ENCODE measurements at places on chromosomes 1 and 21.
A peak's percentile ranks its signal among the peaks of the same experiment; 100 is the strongest.

GRCh38 chr1:71046891-71047634 is 553 bp downstream of the PTGER3 start:
- no peak for DNase-seq

- DNase-seq: no peak
These were observed 34.0 kb downstream of the SLC45A1 start for GRCh38 chr1:8351693-8352470.

GRCh38 chr1:6056572-6056948 is 10.9 kb downstream of the KCNAB2 start:
- no peak for DNase-seq

DNA sequence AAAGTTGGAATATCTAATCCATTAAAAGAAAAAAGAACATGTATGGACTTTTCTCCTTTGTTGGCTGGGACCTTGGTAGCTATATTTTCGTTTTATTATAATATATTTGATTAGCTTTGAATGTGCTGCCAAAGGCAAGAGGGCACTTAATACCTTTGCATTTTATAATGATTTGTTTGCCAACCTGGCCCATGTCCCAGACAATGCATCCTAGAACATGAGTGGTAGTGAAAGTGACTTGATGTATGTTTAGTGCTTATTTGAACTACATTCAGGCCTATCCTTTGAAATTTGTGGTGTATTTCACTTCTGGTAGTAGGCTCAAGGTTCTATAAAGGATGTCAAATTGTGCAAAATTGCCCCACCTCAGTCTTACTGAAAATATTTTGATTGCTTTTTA is 25.9 kb downstream of the CACHD1 start:
- DNase-seq: no peak

GRCh38 chr1:87588495-87588894 is 259.8 kb downstream of the LMO4 start:
- DNase-seq: no peak

DNA sequence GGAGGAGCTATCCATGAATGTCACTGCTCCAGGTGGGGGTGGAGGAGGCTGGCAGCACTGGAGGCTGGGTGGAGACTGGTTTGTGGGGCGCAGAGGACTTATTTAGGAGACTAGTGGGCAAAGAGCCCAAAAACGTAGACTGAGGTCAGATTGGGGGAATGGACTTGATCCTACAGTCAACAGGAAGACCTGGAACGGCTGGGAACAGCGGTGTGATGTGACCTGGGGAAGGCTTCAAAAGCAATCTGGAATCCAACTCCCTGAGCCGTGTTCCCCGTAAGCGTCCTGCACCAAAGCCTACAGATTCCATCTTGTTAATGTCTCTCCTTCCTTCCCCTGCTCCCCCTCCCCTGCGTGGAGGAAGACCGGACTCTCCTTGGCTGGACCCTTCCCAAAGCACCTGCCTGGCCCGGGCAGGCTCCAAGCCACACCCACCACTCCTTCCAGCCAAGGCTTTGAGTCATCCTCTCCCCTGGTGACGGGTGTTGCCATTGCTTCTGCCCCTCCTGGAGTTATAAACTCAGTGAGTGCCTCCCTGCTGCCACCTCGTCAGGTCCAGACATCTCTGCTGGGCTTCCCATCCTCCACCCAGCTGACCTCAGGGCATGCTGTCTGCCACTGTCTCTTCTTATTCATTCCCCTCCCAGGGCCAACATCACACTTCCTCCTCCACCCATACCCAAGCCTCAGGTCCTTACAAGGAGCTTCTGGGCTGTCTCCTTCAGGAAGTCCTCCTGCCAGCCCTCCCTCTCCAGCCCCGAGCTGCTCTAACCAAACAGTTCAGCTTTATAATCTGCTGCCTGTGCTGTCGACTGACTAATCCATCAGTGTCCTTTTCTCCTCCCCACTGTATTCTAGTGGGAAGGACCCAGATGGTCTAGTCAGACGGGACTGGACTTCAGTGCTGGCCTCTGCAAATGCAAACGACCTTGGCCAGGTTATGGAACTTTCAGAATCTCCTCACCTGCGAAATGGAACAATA is 1.6 kb upstream of the CLSTN1 start:
- no peak for DNase-seq

DNA sequence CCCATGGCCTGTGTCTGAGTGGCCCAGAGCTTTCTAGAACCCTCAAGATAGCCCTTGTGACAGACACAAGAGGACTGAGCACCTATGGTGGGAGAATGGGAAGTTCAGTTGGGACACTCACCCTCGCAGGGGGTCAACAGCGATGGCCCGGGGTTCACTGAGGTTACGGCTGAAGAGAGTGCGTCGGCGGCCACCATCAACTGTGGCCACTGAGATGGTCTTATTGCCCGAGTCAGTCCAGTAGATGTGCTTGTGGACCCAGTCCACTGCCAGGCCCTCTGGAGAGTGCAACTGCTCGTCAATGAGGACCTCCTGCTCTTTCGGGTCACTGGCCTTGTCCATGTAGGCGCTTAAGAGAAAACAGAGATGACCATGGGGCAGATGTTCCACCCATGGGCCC is 25.7 kb upstream of the MAGOH start:
- no peak for DNase-seq

DNA sequence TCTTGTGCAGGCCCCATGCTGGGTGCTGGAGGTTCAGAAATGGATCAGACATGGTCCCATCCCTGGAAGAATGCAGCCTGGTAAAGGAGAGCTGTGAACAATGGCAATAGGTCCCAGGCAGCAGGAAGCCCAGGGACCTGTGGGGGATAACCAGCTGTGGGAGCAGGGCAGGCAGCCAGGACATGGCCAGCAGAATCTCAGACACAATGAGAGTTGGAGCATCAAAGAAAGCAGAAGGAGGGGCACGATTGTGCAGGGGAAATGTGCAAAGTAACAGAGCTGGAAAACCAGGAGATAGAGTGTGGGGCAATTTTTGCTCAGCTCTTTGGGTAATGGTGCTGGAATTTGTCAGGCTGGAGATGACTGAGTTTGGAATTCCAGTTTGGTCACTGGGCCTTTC is 44.3 kb downstream of the C8B start:
- no peak for DNase-seq

DNA sequence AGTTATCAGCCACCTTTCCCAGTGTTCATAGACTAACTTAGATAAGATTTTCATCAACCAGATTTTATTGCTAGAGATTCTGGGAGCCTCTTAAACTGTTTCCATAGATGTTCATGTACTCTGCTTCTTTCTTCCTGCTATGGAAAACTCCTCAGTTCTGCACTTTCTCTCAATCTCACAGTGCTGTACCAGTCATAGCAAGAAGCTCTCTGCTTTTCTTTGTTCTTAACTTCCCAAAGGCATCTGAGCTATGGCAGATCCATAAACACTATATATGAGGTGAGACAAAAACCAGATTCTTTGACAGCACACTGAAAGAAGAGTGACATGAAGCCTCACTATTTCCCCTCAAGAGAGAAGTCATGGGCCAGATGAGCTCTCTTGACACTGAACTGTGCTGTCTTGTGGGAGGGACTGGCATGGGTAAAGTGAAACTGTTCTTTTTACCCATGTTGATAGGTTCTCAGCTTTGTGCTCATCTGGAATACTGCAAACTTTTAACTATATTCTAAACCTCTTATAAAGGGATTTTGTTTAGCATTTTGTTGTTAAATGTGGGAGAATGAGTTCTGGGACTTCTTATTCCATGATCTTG is 64.2 kb upstream of the LYPLAL1 start:
- no peak for DNase-seq

GRCh38 chr1:111280267-111280666 is 10.4 kb upstream of the CHIA start:
- no peak for DNase-seq

DNA sequence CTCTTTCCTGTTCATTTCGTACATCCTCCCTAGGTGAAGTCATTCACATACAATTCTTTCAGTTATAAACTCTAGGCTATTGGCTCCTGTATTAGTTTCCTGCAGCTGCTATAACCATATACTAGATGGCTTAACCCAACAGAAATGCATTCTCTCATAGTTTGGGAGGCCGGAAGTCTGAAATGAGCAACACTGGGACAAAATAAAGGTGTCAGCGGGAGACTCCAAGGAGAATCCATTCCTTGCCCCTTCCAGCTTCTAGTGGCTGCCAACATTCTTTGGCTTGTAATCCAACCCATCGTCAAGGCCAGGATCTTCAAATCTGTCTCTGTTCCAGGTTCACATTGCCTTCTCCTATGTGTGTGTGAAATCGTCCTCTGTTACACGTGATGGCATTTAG is 71.3 kb downstream of the TOR3A start:
- DNase-seq: no peak

- no peak for DNase-seq
These were observed 101.3 kb downstream of the CRYAA start for GRCh38 chr21:43269957-43270705.

- DNase-seq: peak; percentile 38
These were observed 57.4 kb upstream of the TARS2 start for GRCh38 chr1:150429805-150430204.

- no peak for DNase-seq
These were observed 454.2 kb downstream of the SETD4 start for GRCh38 chr21:35606146-35606545.

- no peak for DNase-seq
These were observed 19.5 kb downstream of the INKA2 start for GRCh38 chr1:111719674-111720132.

DNA sequence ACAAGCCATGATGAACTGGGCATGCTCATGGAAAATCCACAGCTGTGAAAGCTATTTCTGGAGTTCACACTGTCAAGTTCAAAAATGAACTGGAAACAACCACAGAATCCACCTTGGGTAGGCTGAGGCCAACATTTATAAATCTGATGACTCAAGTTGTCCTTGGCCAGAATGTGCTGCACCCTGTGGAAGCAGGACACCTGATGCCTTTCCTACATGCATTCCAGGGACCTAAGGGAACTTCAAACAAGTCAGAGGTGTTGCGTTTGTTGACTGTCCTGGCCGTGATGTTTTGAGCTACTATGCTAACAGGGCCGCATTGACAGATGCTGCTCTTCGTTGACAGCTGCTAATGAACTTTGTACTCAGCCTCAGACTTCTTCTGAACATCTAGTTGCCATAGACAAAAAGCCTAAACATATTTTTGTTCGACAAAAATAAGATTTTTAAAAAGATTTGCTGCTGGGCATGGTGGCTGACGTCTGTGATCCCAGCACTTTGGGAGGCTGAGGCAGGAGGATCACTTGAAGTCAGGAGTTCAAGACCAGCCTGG is 127.9 kb upstream of the SLC45A1 start:
- DNase-seq: no peak

DNA sequence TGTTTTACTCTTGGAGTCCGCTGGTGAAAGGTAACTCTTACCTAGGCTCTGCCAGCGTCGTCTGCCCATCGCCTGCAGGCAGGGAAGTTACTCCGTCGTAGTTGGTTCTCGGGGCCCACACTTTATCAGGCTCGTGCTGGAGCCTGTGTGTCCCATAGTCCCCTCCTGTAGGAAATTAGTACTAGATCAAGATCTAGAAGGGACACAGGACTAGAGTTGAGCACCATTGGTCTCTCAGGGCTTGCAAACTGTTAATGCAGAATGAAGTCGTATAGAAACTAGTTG is 940 bp downstream of the SRRM1 start:
- DNase-seq: no peak

GRCh38 chr1:53694718-53695091 is 44.3 kb downstream of the GLIS1 start:
- no peak for DNase-seq

- no peak for DNase-seq
These were observed 30.3 kb downstream of the SLX9 start for GRCh38 chr21:44969931-44970755.

- no peak for DNase-seq
These were observed 132.3 kb downstream of the GLIS1 start for GRCh38 chr1:53606651-53607051.

DNA sequence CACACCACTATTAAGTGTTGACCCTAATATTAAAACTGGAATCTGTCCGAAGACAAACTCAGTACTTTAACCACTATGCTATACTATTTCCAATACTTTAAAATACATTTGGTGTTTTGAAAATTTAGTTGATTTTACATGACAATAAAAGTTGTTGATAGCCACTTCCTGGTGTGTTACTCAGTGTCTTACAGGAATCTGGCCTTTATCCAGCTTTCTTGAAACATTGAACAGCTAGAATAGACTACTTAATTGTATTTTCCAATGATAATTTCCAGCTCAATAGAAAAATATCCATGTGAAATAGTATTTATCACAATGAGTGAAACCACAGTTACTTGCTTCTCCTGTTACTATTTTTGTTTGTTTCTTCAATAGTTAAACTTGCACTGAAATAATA is 369.6 kb upstream of the ADGRL4 start:
- no peak for DNase-seq

DNA sequence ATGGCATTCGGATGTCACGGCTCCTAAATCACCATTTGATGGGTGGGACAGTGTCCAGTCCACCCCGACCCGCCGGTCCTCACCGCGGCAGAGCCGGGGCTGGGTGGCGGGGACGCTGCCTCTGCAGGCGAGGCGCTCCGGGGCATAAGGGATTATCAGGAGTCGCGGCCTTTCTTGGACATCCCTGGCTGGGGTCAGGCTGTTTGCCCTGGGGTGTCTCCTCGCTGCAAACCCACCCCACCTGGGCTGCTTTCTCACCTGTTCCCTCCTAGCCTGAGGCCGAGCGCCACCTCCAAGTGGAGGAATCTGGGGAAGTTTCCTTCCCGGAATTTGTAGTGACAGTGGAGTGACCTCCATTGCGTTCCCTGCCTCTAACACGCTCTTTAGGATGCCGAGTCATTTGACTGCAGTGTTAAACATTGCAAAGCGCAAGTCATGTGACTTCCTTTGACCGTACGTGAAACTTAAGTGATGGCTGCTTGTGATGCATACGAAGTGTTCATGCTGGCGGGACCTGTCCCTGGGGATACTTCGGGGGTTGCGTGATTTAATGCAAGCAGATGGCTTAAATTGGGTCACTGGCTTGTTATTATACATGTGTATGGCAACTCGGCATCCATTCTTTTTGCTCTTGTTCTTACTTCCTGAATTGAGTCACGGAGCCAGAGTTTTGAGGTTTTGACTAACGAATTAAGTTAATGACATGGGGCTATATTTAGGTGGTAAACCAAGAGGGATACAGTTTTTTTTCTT is 536 bp downstream of the LGALS8 start:
- peak; percentile 88 for DNase-seq

GRCh38 chr1:1324084-1324523 is 356 bp downstream of the INTS11 start:
- DNase-seq: no peak

GRCh38 chr1:232145768-232146167 is 484.2 kb downstream of the SIPA1L2 start:
- no peak for DNase-seq

GRCh38 chr1:175434283-175434860 is 241.8 kb upstream of the KIAA0040 start:
- DNase-seq: no peak

GRCh38 chr1:220699044-220699443 is 8.9 kb downstream of the C1orf115 start:
- no peak for DNase-seq

DNA sequence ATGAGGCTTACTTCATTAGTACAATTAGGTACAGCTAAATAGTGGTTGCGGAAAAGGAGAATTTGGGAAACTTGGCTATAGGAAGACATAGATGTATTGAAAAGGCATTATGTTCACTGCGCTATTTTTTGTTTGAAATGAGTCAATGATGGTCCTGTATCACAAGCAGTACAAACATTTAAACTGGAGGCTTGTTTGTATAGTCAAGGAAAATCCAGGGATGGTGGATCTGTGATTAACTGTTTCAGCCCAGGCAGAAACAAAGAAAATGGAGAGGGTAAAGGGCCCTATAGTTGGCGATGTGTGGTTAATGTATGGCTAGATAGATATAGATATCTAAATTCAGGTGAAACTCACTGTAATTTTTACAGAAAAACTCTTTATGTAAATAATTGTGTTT is 79.9 kb downstream of the CLIC4 start:
- DNase-seq: no peak

All from hematopoietic multipotent progenitor cell treated with erythropoietin and hydrocortisone succinate and interleukin-3 and kit ligand, for 17 days (in vitro differentiated cells).